ENCODE measurements at places on chromosomes 13 and 19.

GRCh38 chr13:73479351-73479750 is 420.5 kb downstream of the KLF5 start:
- no peak for DNase-seq

GRCh38 chr13:60258349-60258748 is 94.6 kb upstream of the DIAPH3 start:
- no peak for DNase-seq

DNA sequence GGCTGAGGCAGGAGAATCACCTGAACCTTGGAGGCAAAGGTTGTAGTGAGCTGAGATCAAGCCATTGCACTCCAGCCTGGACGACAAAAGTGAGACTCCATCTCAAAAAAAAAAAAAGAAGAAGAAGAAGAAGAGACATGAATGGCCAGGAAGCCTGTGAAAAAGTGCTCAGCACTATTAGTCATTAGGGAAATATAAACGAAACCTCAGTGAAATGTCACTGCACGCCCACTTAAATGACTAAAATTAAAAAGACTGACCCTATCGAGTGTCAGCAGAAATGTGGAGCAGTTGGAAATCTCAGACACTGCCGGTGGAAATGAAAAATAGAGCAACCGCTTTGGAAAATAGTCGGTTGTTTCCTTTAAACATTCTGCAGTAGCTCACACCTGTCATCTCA is 5.5 kb upstream of the TYROBP start:
- DNase-seq, result no peak

GRCh38 chr13:98147521-98147920 is 4.6 kb downstream of the FARP1 start:
- DNase-seq, result no peak

GRCh38 chr19:2332341-2333026 is 4.0 kb downstream of the SPPL2B start:
- no peak for DNase-seq

GRCh38 chr13:34465423-34465922 is 476.6 kb upstream of the NBEA start:
- no peak for DNase-seq
